Stimulated activated CD8-positive, alpha-beta memory T cell treated with anti-CD3 and anti-CD28 coated beads, Interleukin-7, amount 100 ng/mL, for 1 hour (primary cell): ENCODE measurements at places on chromosomes 4 and X.

DNA sequence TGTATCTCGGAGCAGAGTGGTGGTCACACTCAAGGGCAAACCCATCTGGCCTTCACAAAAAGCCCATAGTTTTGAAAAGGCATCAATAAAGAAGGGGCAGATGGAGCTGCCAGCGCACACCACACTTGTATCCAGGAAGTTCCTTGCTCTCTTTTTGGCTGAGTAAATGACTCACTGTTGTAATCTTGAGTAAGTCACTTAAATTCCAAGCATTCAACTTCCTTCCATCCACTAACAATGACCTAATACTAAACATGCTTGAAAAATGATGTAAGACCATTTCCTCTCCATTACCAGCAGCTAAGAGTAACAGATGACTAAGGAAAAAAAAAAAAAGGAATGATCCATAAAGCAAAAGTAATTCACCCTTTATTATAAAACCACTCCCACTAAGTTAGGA lies 32.4 kb upstream of the MYOZ2 start:
- no peak for DNase-seq

DNA sequence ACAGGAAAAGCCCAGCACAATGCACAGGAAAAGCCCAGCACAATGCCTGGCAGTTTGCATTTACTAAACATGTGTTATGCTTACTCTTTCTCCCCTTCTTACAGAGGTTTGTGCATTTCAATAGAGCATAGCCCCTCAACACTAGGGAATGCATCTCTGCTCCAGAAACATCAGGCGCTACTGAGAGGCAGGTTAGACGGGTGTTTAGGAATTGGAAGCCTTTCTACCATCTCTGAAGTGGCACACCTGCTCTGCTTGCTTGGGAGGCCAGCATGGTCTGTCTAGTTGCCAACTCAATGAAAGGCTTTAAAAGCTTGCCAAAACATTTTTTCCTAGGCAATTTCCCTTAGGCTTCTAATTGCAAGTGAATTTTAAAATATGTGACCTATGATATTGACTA lies 55.7 kb downstream of the GRID2 start:
- no peak for DNase-seq

GRCh38 chr4:108240366-108240765 lies 71.6 kb upstream of the LEF1 start:
- no peak for DNase-seq

GRCh38 chrX:118973389-118974087 lies 880 bp upstream of the LONRF3 start:
- no peak for DNase-seq

- no peak for DNase-seq
Measured at GRCh38 chrX:43661521-43662240, 5.6 kb downstream of the MAOA start.

- DNase-seq: no peak
Measured at GRCh38 chrX:108875548-108875947, 139.2 kb upstream of the IRS4 start.

DNA sequence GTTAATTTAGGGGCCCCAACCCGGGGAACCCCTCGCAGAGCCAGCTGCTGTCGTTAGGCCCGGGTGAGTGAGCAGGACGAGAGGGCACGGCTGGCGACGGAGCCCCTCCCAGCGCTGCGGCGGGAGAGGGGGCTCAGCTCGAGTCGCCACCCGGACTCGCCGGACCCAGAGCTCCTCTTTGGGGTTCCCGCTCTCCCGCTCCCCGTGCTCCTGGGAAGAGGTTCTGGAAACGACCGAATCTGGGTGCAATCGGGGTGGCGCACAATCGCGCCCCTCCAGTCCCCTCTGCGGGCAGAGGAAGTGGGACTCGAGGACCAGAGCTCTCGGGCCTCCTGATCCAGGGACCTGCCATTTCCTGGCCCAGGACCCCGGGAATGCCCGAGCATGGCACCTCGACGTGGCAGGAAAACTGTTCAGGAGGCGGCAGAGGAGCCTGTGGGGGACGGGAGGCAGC lies 37.3 kb upstream of the ARAF start:
- no peak for DNase-seq

GRCh38 chr4:42296196-42296595 lies 101.1 kb upstream of the SHISA3 start:
- DNase-seq: no peak

DNA sequence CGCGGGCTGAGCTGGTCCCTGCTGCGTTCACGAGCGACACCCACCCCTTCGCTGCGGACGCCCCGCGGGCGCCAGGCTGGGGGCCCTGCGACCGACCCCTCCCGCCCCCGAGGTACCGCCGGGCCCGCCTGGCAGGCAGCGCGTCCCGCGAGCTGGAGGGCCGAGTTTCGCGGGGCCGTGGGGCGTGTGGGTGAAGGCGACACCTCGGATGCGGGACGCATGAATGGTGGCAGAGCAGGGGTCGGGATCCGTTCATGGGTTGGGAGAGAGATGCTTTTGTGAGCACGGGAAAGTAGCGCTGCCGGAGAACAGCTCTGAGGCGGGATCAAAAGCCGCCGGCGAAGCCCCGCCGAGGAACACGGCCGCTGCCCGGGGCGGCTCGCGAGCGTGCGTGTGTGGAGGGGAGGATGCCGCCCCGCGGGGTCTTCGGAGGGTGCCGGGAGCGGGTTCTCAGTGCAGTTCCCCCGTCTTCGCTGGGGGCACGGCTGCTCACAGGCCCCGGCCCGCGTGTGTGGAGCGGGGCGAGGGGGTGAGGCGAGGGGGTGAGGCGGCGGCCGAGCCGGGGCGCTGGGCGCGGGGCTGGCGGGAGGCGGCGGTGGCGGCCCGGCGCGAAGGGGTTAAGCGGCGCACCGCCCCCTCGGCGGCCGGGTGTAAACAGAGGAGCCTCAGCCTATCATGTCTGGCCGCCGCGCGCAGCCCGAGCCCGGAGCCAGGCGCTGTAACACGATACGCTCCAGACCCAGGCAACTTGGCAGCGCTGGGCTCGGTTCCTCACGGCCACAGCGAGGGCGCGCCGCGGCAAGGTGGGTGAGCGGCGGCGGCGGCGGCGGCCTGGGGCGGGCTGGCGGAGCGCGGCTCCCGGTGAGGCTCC lies 205.3 kb downstream of the TENM3 start:
- no peak for DNase-seq

DNA sequence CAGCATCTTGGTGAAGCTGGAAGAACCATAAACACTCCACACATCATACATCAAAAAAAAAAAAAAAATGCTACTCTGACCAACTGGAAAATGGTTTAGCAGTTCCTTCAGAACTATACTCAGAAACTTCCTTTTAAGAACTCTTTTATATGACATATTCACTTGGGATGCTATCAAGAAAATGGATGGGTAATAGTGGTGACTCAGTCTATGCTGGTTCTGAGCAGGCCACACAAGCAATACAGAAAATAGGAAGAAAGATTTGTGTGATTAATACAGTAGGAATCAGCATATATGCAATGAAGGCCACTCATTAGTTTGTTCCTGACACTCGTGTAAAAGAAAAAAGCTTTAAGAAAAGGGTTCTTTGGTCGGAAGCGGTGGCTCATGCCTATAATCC lies 123.5 kb upstream of the FAT4 start:
- no peak for DNase-seq

- DNase-seq: no peak
Measured at GRCh38 chrX:101668143-101668542, 8.5 kb upstream of the ARMCX2 start.

GRCh38 chrX:12489341-12489740 lies 301.9 kb upstream of the PRPS2 start:
- DNase-seq: no peak

GRCh38 chr4:90074322-90074886 lies 52.8 kb upstream of the CCSER1 start:
- DNase-seq: no peak

DNA sequence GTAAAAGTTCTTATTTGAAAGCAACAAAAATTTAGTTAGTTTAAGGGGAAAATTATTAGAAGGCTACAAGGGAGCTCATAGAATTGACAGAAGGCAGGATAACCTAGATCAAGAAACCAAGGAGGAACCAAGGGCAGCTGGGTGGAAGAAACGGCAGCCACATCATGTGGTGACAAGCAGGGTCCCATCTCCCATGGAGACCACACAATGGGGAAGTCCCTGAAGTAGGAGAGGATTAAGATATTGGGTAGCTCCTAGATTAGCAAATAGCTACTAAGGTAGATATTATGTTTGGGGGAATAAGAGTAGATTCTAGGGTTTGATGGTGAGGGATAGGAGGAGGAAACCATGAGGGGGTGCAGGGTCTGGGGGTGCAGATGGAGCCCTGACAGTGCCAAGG lies 48.0 kb upstream of the TMEM154 start:
- no peak for DNase-seq

DNA sequence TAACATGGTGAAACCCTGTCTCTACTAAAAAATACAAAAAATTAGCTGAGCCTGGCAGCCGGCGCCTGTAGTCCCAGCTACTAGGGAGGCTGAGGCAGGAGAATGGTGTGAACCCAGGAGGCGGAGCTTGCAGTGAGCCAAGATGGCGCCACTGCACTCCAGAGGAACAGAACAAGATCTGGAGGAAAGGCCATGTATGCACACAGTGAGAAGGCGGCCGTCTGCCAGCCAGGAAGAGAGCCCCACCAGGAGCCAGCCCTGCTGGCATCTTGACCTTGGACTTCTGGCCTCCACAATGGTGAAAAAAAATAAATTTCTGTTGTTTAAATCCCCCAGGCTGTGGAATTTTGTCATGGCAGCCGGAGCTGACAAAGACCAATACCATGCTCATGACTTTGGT lies 28.2 kb upstream of the MSX1 start:
- no peak for DNase-seq

DNA sequence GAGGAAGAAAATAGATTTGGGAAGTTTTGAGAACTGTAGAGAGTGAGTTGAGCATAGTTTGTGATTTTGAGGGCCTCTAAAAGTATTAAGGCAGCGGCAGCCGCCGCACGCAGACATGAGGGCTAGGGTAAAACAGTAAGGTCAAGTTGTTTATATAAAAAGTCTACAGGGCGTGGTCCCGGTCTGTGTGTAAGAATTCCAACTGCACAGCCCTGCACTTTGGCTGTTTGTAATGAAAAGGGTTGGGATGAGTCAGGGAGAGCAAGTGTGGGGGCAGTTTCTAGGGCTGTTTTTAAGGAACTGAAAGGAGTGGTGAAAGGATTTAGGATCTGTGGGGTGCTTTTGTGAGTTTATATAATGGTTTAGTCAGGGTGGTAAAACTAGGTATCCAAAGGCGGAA lies 55.0 kb downstream of the BEX3 start:
- DNase-seq: no peak

- DNase-seq: no peak
Measured at GRCh38 chr4:119638359-119638758, 9.8 kb upstream of the PDE5A start.

DNA sequence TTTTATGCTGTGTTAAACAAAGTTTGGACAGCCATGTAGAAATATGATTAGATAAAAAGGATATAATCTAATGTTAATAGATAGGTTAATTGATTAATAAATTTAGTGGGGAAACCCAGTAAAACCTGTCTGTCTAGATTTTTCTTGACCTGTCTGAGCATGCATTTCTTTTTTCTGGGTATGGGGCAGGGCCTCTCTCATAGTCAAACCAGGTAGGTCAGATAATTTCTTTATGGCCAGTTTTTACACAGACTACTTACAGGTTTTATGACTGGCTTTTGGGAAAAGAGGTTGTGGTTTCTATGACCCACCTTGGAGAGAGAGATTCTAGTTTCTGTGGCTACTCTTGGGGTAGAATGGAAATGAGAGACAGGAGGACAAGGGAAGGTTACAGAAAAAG lies 135.6 kb upstream of the EPHA5 start:
- no peak for DNase-seq

DNA sequence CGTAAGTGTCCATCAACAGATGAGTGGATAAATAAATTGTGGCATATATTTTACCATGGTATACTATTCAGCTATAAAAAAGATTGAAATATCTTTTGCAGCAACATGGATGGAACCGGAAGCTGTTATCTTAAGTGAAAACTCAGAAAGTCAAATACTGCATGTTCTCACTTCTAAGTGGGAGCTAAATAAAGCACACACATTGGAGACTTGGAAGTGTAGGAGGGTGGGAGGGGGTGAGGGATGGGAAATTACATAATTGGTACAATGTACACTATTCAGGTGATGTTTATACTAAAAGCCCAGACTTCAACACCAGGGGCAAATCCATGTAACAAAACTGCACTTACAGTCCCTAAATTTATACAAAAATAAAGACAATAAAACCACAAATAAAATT lies 72.6 kb upstream of the SPRY1 start:
- DNase-seq: no peak

DNA sequence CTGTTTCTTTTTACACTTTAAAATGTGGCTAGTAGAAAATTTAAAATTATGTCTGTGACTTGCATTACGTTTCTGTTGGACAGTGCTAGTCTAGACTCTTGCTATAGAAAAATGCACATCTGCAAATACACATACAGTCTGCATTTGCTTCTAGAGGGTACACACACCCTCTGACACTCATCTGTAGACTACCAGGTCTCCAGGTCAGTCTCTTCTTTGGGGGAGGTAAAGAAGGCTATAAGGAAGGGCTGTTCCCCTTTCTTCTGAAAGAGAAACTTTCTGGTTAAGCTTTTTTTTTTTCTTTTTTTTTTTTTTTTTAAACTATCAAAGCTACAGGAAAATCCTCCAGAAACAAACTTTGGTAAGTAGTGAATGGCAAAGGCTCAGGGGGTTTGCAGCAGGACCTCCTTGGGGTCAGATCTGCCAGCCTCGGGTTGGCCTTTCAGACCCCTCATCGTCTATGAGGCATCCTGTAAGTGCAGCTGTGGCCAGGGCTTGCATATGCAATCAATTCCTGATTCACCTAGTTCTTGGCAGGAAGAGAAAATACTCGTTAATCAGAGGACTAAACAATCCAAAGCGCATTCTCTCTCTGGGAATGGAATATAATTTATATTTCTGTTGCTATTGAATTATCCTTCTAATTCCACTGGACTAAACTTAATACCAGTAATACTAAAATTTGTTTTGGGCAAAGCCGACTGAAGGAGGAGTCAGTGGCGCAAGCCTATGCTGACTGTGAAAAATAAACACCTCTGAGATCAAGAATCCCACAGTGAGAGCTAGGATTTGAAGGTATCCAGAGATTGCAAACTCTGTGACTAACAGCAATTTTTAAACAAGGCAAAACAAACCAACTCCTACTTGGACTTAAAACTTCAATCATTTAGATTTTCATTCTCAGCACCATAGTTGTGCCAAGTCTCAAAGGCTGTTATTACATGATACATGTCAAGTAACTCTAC lies 109.3 kb upstream of the TBC1D9 start:
- DNase-seq: no peak

DNA sequence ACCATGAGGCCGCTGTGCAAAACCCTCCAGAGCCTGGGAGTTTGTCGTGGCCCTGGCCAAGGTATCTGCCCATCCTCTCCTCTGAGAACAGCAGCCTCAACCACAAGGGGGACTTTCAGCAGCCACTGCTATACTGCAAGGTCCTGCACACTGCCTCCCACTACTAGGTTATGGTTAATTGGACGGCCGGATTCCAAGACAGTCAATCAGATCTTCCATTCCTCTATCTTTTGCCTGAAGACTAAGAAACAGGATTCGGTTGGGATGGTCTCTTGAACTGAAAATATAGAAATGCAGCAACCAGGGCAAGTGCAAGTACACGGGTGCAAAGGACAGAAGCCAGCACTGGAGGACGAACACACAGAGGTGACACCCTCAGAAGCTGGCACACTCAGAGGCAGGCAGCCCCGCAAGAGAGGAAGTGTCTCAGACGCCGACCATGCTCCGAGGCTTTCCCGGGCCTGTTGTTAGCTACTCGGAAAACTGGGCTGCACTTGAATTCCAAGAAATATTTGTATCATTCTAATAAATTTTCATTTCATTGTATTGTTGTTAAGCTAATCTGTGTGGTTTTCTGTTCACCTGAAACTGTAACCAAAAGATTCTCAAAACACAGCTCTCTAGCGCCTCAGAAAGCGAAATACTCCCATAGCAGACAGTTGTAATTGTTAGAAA lies 63.3 kb downstream of the AFAP1 start:
- DNase-seq: peak; percentile 23
